ENCODE measurements at places on chromosomes 7 and 10.

GRCh38 chr10:86580521-86580891 lies 58.9 kb upstream of the WAPL start:
- no peak for DNase-seq

DNA sequence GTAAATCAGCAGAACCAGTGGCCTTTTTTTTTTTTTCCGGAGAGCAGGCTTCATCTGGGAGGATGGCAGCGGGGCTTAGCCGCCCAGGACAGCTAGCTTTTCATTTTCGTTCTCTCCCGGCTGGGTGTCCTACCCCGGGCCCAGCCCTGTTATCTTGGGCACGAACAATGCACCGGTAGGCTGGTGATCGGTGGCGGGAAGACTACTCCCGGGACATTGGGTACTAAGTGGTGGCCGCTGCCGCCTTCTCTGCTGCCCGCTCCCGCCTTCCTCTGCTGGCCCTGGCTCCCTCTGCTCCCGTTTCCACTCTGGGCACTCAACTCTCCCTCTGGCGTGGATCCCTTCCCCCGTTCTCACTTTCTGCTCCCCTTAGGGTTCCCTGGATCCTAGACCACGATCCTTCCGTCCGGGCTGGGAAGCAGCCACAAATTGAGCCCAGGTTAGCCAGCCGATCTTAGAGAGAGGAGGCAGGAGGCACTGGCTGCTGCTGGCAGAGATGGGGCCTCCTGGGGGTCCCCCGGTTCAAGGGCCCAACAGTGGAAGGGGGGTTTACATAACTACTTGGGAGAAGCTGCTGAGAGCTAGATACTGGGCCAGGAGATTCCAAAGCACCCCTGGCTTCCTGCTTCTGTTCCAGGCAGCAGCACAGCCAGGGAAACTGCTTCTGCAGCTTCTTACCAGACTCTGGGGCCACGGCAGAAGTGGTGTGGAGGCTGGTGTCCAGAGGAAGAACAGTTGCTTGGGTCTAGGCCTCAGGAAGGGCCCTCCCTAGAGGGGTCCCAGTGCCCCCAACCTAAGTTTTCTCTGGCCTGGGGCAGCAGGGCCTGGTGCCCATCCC lies 1.8 kb downstream of the TLX1 start:
- DNase-seq: no peak

- DNase-seq: peak; percentile 86
Observed at GRCh38 chr7:98251231-98251600, 816 bp downstream of the TECPR1 start.

GRCh38 chr10:93074147-93074596 lies 479 bp downstream of the CYP26A1 start:
- DNase-seq: no peak

DNA sequence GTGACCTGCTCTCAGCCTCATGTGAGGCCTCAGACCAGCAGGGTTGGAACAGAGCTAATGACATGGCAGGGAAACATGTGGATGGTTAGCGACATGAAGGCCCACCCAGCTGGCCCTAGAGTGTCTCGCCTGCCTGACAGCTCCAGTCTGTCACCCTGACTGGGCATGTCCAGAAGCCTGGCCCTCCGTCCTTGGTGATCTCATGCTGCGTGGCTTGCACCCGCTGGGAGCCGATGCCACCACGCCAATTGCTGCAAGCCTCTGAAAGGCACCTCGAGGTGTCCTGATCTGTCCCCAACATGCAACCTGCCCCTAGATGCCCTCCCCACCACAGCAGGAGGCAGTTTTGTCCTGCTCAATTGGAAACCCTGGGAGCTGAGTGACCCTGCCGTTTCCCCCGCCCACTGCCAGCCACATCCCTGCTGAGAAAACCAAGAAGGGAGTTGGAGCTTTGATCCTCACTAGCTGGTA lies 27.8 kb upstream of the RET start:
- no peak for DNase-seq

GRCh38 chr7:2115760-2116447 lies 116.8 kb downstream of the MAD1L1 start:
- no peak for DNase-seq

GRCh38 chr7:139825666-139826290 lies 3.3 kb upstream of the TBXAS1 start:
- no peak for DNase-seq

- no peak for DNase-seq
Observed at GRCh38 chr7:35250941-35251340, 3.0 kb downstream of the TBX20 start.

- peak; percentile 7 for DNase-seq
Observed at GRCh38 chr7:55309040-55309991, 55.8 kb upstream of the LANCL2 start.

DNA sequence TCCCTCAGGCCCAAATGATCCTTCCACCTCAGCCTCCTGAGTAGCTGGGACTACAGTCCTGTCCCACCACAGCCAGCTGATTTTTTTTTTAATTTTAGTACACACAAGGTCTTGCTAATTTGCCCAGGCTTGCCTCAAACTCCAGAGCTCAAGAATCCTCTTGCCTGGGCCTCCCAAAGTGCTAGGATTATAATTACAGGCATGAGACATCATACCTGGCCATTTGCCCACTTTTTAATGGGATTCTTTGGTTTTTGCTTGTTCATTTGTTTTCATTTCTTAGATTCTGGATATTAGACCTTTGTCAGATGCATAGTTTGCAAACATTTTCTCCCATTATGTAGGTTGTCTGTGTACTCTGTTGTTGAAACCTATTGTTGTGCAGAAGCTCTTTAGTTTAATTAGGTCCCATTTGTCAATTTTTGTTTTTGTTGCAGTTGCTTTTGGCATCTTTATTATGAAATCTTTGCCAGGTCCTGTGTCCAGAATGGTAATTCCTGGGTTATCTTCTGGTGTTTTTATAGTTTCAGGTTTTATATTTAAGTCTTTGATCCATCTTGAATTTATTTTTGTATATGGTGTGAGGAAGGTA lies 95.2 kb downstream of the GLCCI1 start:
- no peak for DNase-seq

- DNase-seq: no peak
Observed at GRCh38 chr10:130921911-130922440, 389.5 kb downstream of the TCERG1L start.

DNA sequence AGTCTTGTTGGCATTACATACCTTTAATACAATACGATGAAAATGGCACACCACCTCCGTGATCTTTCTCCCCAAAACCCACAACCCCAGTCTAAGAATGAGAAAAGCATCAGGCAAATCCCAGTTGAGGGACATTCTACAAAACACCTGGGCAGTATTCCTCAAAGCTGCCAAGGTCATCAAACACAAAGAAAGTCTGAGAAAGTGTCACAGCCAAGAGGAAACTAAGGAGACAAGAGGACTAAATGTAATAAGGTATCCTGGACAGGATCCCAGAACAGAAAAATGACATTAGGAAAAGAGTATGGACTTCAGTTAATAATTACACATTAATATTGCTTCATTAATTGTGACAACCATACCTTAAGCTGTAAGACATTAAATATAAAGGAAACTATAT lies 14.5 kb upstream of the FRMD4A start:
- no peak for DNase-seq

GRCh38 chr7:101140746-101141382 lies 13.4 kb upstream of the AP1S1 start:
- no peak for DNase-seq

DNA sequence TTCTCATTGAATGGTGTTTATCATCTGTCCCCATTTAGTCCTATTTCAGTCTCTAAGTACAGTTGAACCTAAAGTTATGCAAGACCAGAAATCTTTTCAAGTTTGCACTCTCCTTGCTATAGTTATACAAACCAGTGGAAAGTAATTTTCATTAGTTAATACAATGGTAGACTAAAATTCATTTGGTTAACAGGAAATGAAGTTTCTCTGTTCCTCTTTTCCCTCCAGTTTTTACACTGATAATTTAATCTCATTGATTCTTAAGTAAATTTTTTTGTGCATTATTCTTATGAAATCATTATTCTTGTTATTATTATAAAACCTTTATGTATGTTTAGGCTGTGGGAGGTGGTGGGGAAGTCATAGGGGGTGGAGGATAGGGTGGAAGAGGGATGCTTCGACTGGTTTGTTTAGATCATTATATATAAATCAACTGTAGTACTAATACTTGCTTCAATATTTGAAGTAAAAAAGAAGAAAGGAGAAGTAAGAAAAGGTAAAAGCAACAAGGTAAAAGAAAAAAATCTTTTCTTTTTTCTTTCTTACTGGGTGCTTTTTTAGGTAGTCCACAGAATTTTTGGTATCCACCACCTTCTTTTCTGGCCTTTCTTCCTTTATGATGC lies 104.1 kb downstream of the GPR85 start:
- DNase-seq: no peak

DNA sequence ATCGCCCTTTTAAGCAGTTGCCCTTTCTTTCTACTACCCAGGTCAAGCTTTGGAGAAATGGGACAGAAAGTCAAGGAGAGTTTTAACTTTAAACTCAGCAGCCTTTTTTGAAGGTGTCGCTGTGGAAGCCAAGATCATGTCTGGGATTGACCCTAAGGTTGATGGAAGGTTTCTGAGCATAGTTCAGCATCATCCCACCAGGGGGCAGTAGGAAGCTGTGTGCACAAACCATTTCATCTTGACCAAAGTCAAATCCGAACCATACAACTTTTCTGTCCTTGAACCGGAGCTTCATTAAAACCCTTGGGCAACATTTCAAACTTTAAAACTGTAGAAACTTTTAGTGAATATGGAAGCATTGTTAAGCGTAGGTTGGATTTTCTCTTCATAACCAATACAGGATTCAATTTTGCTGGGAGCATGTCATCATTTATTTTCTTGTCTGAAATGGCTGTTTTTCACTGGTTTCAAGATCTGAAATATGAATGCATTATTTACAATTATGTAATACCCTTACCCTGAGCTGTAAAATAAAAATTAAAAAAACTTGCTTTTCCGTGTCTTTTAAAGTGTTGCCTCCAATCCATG lies 214.4 kb upstream of the KIAA1217 start:
- no peak for DNase-seq

- no peak for DNase-seq
Observed at GRCh38 chr10:94239696-94240095, 123.0 kb downstream of the NOC3L start.

DNA sequence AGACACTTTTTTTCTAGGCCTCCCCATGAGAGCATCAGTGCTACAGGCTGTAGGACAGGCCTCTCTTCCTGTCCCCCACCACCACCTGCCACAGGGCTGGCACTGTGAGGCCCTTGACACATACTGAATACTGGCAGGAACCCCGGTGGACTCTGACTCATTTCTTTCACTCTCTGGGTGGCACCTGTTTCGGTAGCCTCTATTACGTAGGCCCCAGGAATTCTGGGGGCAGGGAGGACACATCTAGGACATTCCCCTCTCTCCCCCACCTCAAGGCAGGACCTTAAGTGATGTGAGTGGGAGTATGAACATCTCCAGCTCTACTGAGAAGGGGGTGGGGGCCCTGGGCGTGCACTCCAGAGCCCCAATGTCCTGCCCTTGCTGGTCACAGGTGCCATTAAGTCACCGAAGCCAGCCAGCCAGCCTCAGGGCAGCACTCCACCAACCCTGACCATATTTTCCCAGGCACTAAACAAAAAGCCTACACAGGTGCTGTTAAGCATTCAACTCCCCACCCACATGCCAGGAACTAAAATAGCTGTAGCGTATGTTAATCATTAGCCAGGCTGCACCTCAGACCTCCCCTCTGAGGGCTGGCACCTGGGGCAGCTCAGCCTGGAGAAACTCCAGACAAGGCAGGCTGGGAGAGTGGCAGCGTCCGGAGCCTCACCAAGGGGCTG lies 8.9 kb downstream of the ANXA11 start:
- peak; percentile 58 for DNase-seq

- no peak for DNase-seq
Observed at GRCh38 chr7:27214239-27214950, 14.5 kb upstream of the HOXA13 start.

- no peak for DNase-seq
Observed at GRCh38 chr7:82419200-82419599, 24.4 kb downstream of the CACNA2D1 start.

DNA sequence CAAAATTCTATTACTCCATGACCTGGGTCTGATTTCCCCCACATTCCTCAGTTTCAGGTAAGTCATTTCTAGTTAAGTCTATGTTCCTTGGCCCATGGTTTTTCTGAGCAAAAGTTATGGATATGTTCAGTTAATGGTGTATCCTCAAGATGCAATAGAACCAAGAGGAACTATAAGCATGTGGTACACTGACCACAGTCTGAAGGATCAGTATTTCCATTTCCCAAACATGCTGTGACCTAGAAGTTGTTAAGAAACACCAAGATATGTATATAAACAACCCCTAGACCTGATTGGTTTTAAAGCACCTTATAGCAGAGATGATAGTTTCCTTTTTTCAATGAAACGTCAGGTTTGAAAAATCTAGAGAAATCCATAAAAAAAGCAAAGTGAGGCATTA lies 94.2 kb upstream of the ABCB5 start:
- DNase-seq: no peak

- no peak for DNase-seq
Observed at GRCh38 chr7:43337191-43337590, 224.7 kb downstream of the HECW1 start.

DNA sequence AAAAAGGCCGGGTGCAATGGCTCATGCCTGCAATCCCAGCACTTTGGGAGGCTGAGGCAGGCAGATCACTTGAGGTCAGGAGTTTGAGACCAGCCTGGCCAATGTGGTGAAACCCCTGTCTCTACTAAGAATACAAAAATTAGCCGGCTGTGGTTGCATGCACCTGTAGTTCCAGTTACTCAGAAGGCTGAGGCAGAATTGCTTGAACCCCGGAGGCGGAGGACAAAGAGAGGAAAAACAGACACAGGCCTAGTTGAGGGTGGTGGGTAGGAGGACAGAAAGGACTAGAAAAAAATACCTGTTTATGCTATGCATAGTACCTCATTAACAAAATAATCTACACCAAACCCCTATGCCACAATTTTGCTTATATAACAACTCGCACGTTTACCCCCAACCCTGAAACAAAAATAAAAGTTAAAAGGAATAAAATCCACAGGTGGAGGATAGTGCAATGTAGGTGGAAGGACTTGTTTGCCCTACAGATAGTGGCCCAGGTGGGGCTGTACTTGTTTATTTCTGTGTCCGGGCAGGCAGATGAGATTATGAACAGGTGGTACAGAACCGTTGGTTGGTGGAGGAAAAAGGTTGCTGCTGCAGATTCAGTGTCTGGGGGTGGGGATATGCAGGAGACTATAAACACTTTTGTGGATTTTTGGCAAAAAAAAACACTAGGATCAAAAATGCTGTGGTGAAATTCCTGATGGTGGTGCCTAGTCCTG lies 5.1 kb downstream of the ZNF680 start:
- DNase-seq: no peak

GRCh38 chr10:85936161-85936560 lies 430.4 kb downstream of the GRID1 start:
- DNase-seq: no peak

GRCh38 chr10:13555884-13556510 lies 27.2 kb upstream of the BEND7 start:
- no peak for DNase-seq

DNA sequence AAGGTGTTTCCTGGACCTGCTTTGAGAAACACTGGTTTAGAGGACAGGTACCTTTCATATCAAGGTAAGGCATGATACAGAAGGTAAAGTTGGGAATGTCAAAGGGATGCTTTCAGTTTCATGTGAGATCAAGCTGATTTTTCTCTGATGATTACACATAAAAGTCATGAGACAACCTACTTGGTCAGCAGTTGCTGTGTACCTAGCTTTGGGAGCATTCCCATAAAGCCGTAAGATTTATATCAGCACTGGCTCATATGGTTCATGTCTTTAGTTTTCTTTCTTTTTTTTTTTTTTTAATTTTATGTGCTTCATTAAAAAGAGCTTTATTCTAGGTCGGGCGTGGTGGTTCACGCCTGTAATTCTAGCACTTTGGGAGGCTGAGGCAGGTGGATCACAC lies 265.3 kb upstream of the LRGUK start:
- no peak for DNase-seq

- DNase-seq: no peak
Observed at GRCh38 chr7:123673752-123674398, 18.2 kb downstream of the LMOD2 start.

Data from CD4-positive, alpha-beta T cell (primary cell).